ENCODE measurements at places on chromosomes 6 and 20.

- no peak for DNase-seq
Measured at GRCh38 chr20:38844963-38845362, 39.5 kb downstream of the PPP1R16B start.

- DNase-seq = no peak
Measured at GRCh38 chr6:147226163-147226724, 22.0 kb downstream of the STXBP5 start.

DNA sequence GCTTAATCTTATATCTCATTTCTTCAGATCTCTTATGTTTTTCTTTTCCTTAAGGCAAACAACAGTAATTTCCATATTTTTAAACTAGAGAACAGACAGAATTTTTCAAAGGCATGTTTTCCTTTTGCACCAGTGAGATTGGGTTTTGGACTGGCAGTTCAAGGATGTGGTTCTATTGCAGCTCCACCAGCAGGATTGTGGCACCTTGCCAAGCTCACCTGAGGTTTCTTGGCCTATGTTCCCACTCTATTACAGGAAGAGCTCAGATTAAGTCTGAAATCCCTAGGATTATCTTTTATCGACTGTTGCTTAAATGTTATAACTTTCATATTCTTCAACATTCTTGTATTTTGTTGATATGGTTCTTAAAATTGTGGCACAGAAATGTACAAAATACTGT lies 218.9 kb downstream of the PLCB4 start:
- DNase-seq = no peak

DNA sequence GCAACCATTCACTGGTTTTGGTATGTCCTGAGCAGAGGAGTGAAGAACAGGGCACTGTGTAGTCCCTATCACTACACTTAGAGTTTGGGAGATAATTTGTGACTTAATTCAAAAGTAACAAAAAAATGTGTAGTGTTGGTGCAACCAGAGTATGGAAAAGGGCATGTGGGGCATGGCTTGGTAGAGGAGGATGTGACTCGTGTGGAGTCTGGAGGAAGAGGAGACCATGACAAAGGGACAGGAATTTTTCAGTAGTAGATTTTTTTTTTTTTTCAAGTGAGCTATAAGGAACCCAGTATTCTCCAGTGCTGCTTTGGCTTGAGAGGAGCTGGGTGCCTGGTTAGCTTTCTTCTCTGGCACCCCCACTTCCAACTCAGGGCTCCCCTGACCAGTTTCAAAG lies 5.1 kb downstream of the MTRES1 start:
- DNase-seq = no peak

- DNase-seq = no peak
Measured at GRCh38 chr20:53210931-53211330, 238.8 kb downstream of the TSHZ2 start.

DNA sequence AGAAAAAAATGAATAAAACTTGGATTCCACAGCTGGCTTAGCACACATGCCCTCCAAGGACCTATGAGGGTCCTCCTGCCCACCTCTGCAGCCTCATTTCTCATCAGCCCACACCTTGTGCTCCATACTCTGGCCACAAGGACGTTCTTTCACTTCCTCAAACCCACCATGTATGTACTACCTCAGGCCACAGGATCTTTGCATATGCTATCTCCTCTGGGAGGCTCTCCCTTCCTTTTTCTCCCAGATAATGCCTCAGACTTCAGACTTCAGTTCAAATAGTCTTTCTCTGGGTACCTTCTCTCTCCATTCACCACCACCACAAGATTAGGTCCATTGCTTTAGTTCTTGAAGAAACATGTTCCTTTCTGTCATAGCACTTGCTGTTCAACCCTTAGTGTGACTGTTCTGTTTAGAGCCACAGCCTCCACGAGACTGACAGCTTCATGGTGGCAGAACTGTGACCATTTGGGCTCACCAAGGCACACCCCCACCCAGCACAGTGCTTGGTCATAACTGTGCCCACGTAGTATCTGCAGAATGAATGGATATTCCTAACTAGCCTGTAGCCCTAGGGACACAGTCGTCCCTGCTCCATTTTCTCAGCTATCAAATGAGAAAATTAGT lies 146.7 kb upstream of the LRFN2 start:
- no peak for DNase-seq

DNA sequence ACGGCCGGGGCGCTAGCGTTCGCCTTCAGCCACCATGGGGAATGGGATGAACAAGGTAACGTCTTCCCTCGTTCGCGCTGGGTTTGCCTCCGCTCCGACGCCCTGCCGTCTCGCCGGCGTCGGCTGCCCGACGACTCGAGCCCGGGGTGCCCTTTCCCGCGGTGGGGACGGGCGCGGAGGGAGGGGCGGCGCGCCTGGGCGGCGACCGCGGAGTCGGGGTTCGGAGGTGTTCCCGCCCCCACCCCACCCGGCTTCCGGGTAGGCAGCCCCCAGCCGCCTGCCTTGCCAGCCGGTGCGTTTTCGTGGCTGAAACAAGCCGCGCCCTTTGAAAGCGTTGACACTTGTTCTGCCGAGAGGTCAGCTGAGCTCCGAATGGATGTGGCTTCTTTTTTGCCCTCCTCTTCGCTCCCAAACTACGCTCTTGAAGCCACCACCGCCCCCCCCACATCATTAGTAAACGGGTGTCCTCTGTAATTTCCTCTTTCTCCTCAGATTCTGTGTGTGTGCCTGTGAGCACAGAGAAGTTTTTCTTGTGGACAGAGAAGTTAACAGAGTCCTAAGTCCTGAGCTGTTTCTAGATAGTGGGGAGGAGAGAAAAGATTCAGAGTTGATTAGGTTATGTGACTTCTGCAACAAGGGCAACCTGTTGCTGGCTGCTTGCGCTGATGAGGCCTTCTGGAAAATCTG lies 362 bp downstream of the DUSP22 start:
- DNase-seq = peak; percentile 55

DNA sequence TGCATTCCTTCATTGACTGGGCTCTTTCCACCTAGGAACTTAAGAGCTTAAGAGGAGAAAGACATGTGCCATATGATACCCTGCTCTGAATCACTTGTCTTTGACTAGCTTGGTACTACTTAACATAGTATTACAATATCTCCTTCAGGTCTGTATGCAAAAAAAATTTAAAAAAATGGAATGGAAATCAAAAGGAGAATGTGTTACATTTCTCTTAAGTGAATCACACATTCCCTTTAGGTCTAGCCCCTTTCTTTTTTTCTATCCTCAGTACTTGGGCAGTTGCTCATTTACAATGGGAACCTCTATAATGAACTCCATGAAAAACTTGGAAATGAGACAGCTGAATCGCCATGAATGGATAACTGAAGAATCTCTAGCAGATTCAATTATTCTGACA lies 53.8 kb downstream of the SLC35F1 start:
- no peak for DNase-seq

GRCh38 chr6:36827261-36828079 lies 11.8 kb downstream of the CPNE5 start:
- peak; percentile 69 for DNase-seq

GRCh38 chr6:134621858-134622257 lies 303.9 kb upstream of the SGK1 start:
- peak; percentile 97 for DNase-seq

Measured in epithelial cell of esophagus (primary cell).